ENCODE measurements at places on chromosomes 3 and 15.
A peak's percentile ranks its signal among the peaks of the same experiment; 100 is the strongest.

DNA sequence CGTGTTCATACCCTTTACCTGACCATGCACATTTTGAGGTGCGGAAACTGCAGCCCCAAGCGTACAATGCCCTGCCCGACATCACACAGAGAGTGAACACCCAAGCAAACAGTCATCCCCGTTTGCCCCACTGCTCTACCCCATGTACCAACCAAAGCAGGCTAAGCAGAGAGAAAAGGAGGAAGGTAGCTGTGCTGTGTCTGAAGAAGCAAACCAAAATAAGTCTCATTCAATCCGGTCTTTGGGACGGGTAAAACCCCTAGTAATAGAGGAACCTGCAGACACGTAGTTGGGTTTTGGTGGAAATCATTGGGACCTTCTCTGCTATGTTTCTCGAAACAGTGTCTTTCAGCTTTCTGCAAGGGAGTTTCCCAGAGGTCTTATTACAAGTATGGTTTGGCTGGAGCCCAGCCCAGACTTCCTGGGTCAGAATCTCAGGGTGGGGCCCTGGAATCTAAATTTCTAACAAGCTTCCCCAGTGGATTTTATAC, 164.6 kb upstream of the HES1 start:
- DNase-seq = peak; percentile 8

DNA sequence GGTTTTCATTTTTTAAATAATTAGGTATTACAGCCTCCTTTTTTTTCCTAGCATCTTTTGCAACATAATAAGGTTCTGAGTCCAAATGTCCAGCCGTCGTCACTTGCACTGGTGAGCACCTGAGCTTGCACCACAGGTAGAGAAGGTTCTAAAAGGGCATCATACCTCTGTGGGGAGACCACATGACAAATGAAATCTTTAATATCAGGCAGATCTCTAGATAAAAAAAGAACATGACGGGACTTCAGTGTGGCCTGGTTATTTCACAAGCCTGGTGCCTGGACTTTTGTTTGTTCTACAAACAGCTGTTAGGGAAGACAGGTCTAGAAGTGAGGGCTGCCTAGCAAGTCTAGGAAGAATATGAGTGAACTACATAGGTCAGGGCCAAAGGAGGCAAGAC, 3.6 kb downstream of the ZBED2 start:
- no peak for DNase-seq

GRCh38 chr15:77907824-77908751, 169.4 kb downstream of the TBC1D2B start:
- DNase-seq = peak; percentile 17

DNA sequence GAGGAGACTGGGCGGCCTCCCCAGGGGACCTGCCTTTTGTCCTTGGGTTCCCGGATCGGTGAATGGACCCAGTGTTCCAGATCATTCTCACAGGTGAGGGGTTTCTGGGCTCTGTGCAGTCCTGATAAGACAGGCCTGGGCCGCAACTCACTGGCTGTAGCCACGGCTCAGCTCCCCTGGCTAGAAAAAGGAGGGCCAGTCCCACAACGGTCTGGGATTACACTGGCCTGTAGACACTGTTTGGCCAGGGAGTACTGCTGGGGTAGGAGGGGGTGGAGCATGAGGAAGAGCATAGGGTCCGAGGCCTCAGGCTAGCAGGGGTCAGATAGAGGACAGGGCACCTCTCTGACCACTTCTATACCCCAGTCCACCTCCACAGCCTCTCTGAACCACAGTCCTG, 21.0 kb upstream of the TICRR start:
- no peak for DNase-seq

DNA sequence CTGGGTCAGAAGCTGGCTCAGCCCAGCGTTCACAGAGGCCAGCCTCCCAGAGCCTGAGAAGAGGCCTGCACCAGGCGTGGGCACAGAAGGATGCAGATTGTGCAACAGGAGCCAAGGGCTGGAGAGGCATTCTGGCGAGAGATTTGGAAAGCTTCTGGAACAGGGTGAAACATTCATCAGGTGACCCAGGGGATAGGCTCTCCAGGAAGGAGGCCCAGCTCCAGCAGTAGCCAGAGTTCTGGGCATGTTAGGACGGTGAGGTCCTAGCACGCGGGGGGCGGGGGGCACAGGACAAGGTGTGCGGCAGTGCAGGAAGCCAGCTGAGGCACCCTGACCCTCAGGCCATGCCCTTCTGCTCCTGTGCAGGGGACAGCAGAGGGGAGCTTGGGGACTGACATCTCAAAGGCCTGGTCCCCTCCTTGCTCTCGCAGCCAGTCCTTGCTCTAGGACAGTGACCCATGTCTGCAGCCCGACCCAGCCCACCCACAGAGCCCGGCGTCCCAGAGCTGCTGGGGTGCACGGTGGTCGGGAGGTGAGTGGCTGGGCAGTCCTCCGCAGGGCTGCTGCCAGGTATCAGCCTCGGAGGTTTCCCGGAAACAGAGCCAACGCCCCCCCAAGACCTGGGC, 111.7 kb upstream of the KLF13 start:
- no peak for DNase-seq

DNA sequence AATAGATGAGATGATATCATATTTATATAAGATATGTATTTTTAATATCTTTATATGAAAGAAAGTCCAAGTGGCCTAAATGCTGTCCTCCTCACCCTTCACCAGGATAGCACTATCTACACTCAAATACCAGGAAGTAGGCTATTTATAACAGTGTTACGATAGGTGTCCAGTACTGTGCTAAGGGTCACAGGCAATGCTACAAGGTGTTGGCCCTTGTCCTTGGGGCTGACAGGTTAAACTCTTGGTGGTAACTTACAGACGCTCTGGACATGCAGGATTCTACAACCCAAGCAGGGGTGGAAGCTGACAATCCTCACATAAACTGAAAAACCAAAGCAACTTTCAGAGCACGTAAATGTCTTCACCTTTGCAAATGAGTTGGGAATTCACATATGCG, 22.3 kb downstream of the NCEH1 start:
- DNase-seq = no peak

- no peak for DNase-seq
Observed at GRCh38 chr3:170137986-170138385, 43.5 kb downstream of the PHC3 start.

DNA sequence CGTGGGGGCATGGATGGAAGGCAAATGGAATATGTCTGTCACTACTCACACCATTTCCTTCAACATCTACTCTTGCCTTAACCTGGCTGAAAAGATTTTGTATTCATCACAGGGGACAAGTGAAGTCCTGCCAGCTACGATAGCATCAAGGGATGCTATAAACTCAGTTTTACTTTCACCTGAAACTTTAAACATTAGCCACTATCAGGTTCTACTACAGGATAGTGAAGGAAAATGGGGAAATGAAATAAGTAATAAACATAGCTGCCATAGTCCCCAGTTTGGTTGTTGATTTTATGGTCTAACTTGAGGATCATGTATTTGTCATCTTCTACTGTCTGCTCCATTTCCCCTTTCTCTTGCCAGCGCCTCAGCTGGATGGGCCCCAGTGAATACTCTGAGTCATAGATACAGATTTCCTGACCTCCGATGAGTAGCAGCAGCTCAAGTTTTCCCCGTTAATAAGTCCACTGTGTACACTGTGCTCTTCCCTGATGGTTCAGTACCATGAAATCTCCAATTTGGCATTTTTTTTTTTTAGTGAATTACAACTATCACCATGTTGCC, 338.2 kb upstream of the SLCO3A1 start:
- DNase-seq = no peak

GRCh38 chr3:190532731-190533203, 18.9 kb downstream of the IL1RAP start:
- DNase-seq = no peak

- DNase-seq = no peak
Observed at GRCh38 chr15:101078669-101079323, 159.6 kb downstream of the LRRK1 start.

GRCh38 chr3:138072796-138073195, 42.6 kb downstream of the DZIP1L start:
- DNase-seq = no peak

- DNase-seq = no peak
Observed at GRCh38 chr3:101414121-101414520, 93.7 kb upstream of the IMPG2 start.

DNA sequence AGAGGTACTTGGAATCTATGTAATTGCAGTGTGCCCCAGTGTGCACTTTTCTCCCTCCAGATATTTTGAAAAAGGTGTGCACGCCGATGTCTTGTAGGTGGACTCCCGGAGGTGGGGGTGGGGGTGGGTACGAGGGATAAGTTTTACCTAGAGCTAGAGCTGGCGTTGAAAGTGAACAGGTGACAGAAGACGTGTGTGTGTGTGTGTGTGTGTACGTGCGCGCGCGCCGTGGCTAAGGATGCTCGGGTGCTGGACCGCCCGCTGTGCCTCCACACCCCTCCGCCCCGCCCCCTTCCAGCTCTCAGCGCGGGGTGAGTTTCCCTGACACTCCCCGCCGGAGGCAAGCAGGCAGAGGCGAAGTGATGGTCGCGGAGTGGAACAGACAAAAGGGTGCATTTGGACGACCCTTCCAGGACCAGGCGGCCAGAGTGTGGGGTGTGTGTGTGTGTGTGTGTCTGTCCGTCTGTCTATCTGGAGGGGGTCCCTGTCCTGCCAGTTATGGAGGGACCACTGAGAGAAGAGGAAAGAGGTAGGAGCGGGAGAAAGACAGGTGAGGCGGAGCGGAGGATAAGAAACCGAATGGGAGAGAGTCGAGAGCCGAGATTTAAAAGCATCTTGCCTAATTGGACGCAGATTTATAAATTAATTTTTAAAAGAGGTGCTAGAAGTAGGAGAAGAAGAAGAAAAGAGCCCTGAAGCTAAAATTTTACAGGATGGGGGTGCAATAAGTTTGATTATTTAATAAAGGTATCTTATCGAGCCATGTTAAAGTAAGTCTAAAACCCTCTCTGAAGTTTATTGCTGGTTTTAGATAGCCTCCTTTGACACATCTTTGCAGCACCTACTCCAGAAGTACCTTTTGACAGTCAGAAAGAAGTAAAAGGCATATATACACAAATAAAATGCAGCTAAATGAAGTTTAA, 335.8 kb upstream of the THRB start:
- no peak for DNase-seq

- no peak for DNase-seq
Observed at GRCh38 chr15:58331560-58331912, 100.3 kb upstream of the LIPC start.

DNA sequence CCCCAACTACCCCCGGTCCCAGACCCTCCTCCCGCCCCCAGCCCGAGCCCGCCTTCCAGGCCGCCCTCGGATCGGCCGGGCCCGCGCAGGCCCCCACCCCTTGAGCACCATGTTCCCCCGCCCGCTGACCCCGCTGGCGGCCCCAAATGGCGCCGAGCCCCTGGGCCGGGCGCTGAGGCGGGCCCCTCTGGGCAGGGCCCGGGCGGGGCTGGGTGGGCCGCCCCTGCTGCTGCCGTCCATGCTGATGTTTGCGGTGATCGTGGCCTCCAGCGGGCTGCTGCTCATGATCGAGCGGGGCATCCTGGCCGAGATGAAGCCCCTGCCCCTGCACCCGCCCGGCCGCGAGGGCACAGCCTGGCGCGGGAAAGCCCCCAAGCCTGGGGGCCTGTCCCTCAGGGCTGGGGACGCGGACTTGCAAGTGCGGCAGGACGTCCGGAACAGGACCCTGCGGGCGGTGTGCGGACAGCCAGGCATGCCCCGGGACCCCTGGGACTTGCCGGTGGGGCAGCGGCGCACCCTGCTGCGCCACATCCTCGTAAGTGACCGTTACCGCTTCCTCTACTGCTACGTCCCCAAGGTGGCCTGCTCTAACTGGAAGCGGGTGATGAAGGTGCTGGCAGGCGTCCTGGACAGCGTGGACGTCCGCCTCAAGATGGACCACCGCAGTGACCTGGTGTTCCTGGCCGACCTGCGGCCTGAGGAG, 472 bp downstream of the CHST14 start:
- peak; percentile 19 for DNase-seq

- no peak for DNase-seq
Observed at GRCh38 chr3:188168648-188169047, 14.7 kb downstream of the LPP start.

GRCh38 chr3:133138017-133138416, 99.8 kb downstream of the TMEM108 start:
- no peak for DNase-seq

GRCh38 chr3:171632766-171633165, 172.6 kb upstream of the TNIK start:
- no peak for DNase-seq

GRCh38 chr3:194296454-194297263, 54.5 kb downstream of the CPN2 start:
- DNase-seq = no peak

GRCh38 chr3:183515968-183516851, 39.3 kb downstream of the KLHL6 start:
- peak; percentile 75 for DNase-seq

DNA sequence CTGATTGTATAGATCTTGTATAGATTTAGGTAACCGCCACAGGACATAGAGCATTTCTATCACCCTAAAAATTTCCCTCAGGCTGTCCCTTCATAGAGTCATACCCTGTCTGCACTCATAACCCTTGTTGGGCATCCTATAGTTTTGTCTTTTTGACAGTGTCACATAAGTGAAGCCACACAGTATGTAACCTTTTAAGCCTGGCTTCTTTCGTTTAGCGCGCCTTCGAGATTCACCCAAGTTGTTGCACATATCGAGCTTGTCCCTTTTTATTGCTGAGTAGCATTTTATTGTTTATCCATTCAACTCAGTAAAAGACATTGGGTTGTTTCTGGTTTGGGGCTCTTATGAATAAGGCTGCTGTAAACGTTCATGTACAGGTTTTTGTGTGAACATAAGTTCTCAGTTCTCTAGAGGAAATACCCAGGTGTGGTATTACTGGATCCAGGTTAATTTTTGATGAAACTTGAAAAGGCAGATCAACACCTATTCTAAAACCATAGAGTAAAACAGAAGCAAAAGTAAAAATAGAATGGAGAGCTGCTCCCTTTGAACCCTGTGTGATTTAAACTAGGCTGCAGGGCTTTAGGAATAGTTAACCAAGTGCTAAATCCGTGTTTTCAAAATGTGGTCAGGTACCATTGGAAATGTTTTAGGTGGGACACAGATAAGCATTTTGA, 49.5 kb downstream of the CD86 start:
- DNase-seq = no peak

- no peak for DNase-seq
Observed at GRCh38 chr3:71559578-71560162, 23.9 kb downstream of the FOXP1 start.

DNA sequence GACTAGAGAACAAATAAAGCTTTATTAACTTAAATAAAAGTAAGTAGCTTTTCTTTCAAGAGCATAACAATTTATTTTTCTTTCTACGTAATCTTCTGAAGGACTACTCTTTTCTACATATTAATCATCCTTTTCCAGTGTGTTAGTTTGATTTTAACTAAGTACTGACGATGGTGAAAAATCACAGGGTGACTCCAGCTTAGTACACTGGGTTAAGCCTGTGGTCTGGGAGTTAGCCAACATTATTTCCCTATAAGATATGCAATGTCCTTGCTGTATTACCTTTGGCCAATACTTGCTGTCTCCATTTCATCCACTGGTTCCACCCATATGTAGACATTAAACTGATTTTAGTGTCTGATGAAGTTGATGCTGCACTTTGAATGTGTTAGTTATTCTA, 508.6 kb upstream of the SUCLG2 start:
- DNase-seq = no peak

- no peak for DNase-seq
Observed at GRCh38 chr3:133112666-133113065, 74.5 kb downstream of the TMEM108 start.
